Lung microvascular endothelial cell (primary cell): ENCODE measurements at places on chromosomes 1 and 21. TPM values are rescaled to one million over a fixed set of nuclear protein-coding genes. Genes with fewer than 3 reads are reported as not detected.
A peak's percentile ranks its signal among the peaks of the same experiment; 100 is the strongest.

The NPHS2 gene
- total RNA-seq, result not detected in 2 replicates

GRCh38 chr1:109400035-109400655 lies 2.4 kb upstream of the SORT1 start:
- DNase-seq, result no peak

DNA sequence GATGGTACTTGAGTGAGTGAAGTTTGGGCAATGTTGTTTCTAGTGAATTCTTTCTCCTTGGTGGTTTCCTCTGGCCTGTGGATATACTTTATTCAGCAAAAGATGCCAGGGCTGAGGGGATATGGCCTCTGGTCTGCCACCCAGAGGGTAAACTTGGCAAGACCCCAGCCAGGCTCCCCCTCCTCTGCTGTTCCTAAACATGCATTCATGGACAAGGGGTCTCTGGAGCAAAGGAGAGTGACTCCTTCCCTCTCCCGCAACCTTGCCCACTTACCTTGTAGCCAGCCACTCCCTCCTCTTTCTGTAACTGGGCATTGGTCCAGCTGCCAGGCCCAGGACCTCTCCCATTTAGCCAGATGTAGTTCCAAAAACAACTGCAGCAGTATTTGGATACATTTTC lies 43.8 kb downstream of the RUNX3 start:
- DNase-seq, result no peak

GRCh38 chr1:5287178-5288150 lies 633.1 kb downstream of the AJAP1 start:
- no peak for DNase-seq

- DNase-seq, result no peak
Measured at GRCh38 chr1:16048573-16049189, 5.1 kb downstream of the CLCNKB start.

GRCh38 chr1:22264464-22265341 lies 121.8 kb upstream of the WNT4 start:
- no peak for DNase-seq

- DNase-seq, result no peak
Measured at GRCh38 chr1:205986861-205987260, 16.3 kb downstream of the RAB7B start.

DNA sequence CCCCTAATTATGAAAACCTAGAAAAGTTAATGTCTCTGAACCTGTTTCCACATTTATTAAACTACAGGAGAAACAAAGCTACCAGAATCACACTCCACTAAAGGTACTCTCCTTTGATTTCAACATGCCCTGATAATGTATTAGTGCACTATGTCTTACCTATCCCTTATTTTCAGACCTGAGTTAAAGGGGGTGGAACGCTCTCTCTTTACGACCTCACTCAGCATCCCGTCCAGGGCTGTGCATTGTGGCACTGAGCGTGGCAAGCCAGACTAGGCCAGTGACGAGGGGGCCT lies 678 bp downstream of the LSM10 start:
- DNase-seq, result no peak

DNA sequence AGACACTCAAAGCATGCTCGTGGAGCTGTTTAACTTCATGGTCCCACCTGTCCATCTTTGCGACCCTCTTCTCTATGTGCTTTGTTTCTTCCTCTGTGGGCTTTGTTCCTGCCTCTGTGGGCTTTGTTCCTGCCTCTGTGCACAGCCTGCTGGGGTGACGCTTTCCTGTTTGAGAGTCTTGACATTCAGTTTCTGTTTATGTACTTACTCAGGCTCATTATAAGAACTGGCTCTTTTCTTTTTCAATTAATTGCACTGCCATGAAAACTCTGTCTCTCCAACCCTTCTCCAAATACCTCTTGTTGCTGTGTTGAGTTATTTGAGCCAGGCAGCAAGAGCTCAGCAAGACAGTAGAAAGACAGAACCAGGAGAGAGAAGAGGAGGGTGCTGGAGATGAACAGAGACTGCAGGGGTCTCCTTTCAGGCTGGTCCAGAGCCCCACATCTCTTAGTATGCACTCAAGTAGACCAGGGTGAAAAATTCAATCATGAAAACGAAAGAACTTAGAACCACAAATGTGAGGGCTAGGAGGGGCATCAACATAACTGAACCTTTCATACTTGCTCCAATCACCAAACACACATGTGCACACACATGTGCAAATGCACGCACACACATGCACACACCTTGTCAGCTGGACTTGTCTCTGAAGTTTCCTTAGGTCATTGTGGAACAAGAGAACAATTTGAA lies 88.3 kb upstream of the SGIP1 start:
- DNase-seq, result peak; percentile 17

DNA sequence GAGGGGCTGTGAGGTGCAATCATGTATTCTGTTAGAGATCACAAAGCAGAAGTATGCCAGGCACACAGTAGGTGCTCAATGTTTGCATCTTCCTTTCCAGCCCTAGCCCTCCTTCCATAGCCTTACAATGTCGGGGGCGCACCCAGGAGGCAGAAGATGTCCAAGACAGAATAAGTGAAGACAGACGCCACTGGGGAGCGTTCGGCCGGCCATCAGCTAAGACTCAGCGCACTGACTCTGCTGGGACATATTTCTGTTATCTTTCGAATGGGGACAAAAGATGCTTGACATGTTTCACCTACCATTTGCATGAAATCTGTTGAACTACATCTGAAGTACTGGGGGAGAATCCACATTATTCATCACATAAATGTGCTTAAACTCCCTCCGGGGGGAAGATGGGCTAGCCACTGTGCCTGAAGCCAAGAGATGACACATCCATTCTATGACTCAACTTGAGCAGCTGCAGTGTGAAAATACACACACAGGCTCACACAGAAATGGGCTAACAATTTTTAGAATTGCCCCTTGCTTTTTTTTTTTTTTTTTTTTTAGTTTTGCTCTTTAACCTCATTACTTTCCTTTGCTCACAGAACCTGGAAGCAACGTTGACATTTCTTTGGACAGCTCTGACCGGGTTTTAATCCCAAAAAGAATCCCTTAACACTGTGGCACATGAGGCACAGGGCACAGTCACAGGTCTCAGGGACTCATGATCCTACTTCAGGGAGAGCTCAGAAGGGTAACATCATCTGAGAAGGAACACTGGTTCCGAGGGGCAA lies 7.9 kb downstream of the TIAM1 start:
- DNase-seq, result peak; percentile 71

DNA sequence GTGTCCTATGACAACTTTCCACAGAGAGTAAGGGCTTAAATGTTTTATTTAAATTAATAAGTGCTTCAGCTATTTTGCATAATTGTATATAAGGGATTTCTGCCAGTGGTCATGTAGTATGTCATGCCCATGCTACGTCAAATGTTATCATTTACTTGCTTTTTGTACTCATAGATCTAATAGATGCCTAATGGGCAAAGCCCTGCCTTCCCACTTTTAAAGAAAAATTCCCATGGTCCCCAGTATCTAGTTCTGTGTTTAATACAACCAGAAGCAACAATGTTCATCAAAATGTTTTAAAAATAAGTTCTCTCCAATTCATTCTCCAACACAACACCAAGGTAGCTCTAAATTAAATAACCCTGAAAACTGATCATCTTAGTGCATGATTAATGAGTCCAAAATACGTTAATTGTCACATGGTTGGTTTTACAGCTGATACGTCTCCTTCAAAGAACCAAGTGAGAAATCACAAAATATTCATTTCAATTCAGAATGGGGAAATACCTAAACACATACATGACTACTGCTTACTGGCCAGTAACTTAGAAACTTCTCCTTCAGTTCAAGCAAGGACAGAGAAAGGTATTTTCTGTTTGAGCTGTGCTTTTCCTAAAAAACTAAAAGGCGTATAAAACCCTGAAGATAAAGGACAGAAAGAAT lies 49.1 kb upstream of the SDC3 start:
- no peak for DNase-seq

DNA sequence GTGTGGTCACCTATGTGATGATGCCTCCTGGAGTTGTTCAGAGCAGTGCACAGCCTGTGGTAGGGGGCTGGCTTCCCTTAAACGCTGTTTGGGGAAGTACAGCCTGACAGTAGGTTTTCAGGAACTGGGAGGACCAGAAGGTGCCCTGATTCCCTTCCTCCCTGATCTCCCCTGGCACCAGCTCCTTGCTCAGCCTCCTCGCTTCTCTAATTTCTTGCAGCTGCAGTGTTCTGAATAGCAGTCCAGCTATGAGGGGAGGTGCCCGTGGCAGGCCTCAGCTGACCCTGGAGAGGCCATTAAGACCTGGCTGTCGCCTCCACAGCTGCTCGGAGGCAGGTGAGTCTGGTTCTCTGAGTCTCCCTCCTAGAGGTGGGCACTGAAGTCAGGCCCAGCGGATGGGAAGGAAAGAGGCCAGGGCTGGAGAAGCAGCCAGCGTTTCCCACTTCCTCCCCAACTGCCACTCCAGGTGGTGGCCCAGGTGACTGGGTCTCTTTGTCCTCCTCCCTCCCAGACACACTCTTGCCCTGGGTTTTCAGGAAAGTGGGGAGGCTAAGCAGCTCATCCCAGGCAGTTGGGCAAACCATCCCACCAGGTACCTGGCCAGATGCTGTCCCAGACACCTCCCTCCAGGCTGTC lies 52.0 kb upstream of the RPL11 start:
- DNase-seq, result no peak

DNA sequence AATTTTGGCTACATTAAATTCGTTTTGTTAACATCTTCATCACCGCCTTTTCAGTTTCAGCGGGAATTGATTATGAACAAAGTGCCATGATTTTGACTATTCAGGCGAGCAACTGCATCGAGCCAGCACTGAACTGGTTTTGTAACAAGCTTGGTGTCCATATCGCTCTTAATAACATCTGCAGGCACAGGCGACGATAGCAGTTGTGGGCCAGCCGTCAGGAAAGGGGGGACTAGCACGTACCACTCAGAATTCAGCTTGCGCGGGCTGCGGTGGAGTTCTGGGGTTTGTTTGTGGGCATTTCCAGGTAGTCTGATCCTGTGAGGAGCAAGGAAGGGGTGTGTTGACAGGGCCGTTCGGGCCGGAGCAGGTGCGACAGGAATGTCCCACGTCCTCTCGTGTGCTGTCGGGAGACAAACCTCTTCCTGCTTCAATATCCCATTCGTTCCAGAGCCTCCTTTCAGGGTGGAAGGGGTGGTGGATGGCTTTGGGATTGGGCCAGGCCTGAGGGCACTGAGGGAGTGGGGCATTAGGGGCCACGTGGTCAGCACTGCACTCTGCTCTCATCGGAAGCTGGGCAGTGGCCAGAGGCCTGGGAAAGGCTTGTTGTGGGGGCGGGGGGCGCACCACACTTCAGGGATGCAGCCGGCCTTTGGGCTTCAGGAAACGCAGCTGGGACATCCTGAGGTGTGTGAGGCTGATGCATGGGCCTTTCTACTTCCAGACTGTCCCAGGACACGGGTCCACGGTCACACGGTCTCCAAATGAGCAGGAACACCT lies 39.1 kb downstream of the SKI start:
- no peak for DNase-seq

DNA sequence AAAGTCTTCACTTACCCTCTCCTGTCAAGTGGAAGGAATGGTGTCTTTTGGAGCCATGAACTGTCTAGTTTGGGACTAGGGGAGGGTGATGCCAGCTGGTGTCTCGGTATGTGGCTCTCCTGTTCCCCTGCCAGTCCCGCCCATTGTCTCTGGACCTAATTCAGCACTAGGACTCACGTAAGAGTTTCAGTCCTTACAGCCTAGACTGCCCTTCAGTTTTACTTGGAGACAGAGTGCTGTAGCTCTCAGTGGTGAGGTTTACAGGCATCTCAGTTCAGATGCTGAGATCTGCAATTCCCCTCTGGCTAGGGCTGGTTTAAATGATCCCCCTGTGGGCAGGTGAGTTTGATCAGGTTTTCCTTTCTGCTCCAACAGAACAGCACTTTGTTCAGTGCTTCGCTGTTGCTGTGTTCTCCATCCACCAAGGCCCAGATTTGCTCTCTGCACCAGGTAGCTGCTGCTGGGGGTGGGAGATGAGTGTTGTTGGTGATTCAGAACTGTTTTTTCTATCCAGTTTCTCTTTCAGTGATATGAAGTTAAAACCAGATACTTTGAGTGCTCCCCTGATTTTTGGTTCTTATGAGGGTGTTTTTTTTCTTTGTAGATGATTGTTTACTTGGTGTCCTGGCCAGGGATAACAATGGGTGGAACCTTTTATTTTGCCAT lies 198.3 kb upstream of the RNPC3 start:
- DNase-seq, result no peak

DNA sequence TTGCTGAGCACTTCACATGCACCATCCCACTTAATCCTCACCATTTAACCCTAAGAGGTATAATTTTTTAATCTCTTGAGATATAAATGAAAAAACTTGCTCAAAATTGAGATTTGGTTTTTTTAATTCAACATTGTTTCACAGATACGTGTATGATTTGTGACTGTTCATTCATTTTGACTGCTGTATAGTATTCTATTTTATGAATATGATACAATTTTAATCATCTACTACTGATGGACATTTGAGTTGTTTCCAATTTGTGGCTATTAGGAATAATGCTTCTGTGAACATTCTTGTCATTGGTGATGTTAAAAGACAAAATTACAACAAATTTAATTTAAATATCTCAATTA lies 617 bp upstream of the ZMYM6 start:
- DNase-seq, result no peak
